Suppressor macrophage (primary cell): ENCODE measurements at places on chromosomes 1 and 21.

- DNase-seq, result no peak
Observed at GRCh38 chr1:29299446-29299845, 63.1 kb downstream of the PTPRU start.

DNA sequence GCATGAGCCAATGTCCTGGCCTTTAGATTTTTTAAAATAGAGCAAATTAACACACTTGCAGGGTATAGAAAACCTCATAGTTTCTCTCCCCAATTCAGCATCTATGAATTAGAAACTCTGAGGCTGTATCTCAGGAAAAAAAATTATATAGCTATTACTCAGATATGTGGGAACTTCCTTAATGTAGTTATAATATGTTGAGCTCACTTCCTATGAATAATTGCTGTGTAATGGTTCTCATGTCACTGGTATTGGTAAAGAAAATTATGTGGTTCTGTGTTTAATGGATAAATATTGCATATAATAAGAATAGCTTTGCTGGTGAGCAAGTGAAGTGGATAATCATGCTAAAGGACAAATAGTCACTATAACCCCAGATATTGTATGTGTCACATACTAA lies 2019.8 kb downstream of the NCAM2 start:
- no peak for DNase-seq

GRCh38 chr1:204041803-204042505 lies 31.0 kb upstream of the SOX13 start:
- no peak for DNase-seq

- DNase-seq, result no peak
Observed at GRCh38 chr1:22916471-22916820, 56.2 kb downstream of the LACTBL1 start.

DNA sequence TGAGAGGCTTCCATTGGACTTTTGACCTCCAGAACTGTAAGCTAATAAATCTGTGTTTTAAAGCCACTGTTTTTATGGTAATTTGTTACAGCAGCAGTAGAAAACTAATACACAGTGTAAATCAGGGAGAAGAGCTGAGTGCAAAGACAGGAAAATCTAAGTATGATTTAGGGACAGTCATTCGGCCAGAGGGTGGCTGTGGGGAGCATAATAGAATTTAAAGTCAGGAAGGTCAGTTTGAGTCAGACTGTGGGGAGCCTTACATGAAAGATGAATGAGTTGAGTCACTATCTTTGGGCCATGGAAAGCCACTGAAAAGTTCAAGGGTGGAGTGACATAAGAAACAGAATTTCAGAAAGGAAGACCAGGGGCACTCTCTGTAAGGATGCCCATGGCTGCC lies 52.4 kb upstream of the SSX2IP start:
- DNase-seq, result no peak

- no peak for DNase-seq
Observed at GRCh38 chr1:171127501-171127900, 36.8 kb downstream of the FMO3 start.

- no peak for DNase-seq
Observed at GRCh38 chr21:35332841-35333426, 283.8 kb upstream of the RUNX1 start.

DNA sequence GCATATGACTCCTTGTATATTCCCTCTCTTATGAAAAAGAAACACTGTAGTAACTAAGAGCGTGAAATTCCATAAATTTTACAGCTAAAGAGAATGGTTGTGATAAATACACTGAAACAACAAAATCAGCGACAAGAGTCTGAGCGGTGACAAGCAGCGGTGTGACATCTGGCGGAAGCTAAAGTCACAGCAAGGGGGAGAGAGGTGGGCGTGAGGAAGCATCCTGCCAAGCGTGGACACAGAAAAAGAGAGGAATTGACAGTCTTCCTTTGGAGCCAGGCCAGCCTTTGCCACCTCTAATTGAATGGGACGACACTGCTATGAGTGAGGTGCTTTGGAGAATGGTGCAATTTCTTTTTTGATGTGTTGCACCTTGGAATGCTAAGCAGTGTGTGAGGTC lies 25.9 kb downstream of the PSMB2 start:
- DNase-seq, result no peak

- DNase-seq, result no peak
Observed at GRCh38 chr1:30511991-30512913, 211.1 kb downstream of the MATN1 start.
